Left kidney (tissue), 8 donors: ENCODE measurements at places on chromosomes 7 and 10.
A peak's percentile ranks its signal among the peaks of the same experiment; 100 is the strongest.

DNA sequence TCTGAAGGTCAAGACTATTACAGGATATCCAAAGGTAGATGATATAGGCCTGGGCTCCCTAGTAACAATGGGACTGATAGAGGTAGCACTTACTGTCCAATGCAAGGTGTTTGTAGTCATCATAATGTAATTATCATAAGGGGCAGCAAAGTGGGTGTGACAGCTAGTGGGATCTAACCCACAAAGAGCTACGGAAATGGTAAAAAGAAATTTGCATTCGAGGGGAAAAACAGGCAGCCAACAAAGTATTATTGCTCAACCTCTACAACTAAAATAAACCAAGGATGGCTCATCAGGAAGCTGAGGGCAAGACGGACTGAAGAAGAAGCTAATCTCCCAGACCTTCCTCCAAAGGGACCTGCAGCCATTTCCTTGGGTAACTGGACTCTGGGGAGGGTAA is 211.0 kb downstream of the WDR11 start:
- DNase-seq, result no peak

- DNase-seq, result no peak
These were observed 3.4 kb downstream of the EVX1 start for GRCh38 chr7:27245798-27246691.

DNA sequence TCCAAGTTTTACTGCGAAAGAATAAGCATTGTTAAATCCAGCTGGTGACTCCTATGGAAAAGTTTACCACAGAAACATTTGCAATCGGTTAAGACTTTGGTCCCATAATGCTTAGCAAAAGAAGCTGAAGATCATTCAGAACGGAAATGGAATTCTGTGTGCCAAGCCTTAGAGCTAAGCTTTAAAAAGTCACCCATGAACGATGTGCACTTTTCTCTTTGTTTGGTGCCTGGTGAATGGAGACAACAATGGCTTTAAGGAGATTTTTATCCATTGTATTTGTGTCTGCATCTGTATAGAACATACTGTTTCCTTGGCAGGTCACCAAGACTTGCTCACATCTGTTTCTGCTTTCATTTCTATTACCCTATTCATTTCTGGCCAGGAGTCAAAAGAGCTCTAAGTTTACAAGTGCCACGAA is 26.3 kb upstream of the COL1A2 start:
- DNase-seq, result peak; percentile 57

DNA sequence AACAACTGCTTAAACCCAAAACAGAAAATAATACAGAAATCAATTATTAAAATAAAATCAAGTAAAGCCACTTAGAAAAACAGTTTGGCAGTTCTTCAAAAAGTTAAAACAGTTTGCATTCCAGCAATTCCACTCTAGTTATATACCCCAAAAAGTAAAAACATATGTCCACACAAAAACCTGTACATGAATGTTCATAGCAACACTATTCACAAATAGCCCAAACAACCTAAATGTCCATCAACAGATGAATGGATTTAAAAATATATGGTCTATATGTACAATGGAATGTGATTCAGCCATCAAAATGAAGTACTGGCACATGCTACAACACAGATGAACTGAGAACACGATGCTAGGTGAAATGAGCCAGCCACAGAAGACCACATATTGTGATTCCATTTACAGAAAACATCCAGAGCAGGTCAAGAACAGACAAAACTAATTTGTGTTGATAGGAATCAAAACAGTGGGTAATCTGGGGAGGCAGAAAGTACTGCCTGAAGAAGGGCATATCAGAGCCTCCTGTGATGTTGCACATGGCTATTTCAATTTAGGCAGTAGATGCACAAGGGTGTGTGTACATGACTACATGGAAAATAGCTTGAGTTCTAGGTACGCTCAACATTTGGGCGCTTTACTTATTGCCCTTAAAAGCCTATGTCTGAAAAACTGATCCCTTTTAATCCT is 66.3 kb downstream of the CYTH3 start:
- no peak for DNase-seq

- DNase-seq, result no peak
These were observed 209.8 kb downstream of the ZNF33B start for GRCh38 chr10:42428534-42428933.

DNA sequence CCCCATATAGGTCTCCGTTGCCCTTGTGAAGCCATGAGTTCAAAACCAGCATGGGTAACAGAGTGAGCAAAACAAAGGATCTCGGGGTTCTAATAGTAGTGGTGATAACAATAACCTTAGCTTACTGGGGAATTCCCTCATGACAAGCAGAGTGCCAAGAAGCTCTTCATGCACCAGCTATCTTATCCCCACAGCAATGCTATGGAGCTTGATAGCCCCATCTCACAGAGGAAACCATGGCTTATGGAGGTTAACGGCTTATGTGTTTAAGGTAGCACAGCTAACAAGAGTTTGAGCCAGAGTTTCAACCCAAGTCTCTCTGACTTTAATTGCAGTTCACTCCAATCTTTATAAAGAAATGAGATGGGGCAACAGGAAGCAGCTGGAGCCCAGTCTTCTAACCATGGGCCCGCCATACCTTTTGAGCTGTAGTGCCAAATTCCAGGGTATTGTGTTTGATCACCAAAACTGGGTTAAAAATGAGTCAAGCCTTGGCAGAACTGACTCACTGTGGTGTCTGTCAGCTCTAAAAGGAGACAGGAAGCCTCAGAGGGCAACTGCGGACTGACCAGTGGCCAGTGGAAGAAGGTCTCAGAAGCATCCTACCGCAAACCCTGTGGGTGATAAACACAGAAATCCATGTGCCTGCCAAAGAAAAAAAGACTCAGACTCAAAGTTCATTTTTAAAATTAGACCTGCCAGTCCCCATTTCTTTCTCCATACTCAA is 16.5 kb upstream of the PLAU start:
- DNase-seq, result no peak

DNA sequence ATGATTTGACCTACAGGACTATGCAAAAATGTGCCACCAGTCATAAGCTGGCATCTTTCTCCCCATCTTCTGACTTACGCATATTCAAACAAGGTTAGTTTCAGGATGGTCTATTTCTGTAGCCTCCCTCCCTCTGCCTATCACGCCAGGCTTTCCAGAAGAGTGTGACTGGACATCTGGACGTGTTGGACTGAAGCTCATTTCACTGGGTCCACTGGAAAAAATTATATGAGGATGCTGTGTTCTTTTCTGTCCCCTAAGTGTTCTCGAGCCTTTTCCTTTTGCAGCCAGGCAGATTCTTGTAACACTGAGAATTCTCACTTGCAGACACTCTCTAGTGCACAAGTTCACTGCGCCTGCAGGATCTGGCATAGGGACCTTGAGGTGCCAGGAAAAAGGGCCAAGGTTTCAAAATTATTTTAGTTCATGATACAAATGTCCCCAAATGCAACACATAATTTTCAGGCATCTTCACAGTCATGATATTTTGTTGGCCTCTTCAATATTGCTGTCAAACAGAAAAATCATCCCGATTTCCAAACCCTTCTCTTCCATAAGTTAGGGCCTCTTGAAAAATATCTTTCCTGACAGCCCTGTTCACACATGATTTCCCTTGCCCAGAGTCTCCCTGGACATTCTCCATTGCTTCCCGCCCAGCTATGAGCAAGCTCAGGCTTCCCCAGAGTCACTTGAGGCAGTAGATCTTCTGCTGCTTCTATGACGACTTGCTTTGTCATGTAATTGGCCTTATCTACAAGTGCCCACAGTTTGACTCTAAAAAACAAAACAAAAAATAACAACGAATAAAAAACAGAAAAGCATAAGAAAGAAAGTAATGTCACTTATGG is 170.4 kb downstream of the BMPER start:
- no peak for DNase-seq

- DNase-seq, result no peak
These were observed 117.7 kb upstream of the LANCL2 start for GRCh38 chr7:55247428-55247827.

- peak; percentile 45 for DNase-seq
These were observed 780 bp downstream of the PLEKHA8 start for GRCh38 chr7:30028749-30029635.

DNA sequence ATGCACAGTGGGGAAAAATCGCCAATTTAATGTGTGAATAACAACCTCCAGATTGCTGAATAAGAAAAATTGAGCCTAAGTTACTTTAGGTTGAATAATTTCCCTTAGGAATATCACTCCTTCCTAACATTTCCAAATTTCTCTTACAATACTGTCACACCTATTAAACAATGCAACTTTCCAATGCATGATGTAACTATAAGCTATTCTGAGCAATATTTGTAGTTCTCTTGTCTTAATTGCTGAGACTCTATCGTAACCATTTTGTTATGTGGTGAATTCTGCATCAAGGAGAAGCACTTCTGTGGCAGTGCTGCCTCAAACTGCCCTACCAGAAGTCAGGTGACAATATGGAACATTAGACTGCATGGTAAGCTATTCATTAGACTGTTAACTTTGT is 386.7 kb upstream of the LRRN3 start:
- DNase-seq, result no peak

GRCh38 chr7:13320333-13320732 is 632.9 kb downstream of the ARL4A start:
- no peak for DNase-seq

GRCh38 chr10:72466018-72466417 is 111.3 kb upstream of the DNAJB12 start:
- no peak for DNase-seq

DNA sequence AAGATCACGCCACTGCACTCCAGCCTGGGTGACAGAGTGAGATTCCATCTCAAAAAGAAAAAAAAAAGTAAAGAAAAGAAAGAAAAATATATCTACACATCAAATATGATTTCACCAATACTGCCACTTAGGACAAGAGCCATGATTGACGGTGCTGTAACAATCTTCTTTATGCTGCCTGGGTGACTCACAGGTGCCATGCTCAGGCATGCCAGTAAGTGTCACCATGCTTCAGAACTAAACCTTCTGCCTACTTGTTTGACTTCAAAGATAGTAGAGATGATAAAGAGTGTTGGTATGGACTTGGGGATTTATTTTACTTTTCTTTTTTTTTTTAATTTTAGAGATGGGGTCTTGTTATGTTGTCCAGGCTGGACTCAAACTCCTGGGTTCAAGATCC is 33.6 kb upstream of the DNMBP start:
- DNase-seq, result no peak

DNA sequence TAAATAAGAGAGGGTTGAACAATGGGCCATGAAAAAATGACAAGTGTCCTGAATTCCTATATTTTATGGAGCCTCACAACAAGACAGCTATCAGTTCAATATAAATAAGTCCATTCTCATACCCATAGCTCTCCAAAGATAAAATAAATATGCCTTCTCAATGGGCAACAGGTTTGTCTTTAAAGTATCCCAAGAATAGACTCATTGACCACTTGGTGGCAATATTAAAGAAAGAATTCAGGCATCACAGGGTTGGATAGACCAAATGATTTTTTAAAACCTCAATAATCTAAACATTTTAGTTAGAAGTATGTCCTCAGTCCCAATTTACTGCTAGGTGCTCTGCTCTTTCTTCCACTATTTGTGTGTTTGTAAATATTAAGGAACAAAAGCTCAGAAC is 165.1 kb upstream of the WNT16 start:
- DNase-seq, result no peak

DNA sequence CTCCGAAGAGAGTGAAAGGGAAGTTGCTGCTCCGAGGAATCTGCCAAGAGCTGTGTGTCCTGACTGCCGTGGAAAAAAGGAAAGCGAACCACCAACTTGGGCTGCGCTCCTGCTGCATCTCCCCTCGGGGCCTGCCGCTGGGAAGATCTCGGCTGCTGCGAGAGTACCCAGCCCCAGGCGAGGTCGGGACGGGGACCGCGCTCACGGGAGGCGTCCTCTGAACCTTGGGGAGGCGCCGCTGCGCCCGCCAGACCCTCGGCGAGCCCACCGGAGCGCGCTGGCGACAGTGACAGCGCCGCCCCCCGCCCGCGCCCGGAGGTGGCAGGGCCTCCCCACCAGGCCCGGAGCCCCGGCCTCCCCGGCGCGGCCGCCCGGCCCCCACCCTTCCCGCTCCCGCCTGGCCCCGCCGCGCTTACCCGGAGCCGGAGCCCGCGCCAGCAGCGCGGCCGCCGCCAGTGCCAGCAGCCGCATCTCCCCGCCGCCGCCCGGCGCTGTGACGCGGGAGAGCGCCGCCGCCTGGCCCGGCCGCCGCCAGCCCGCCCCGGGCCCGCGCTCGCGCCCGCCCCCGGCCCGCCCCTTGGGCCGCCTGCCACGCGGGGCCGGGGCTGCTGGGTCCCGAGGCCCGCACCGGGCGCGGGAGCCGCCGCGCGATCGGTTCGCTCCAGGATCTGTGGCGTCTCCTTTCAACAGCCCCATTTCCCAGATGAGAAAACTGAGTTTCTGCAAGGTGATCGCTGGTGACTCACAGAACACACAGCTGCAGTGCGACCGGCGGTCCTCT is at the start of gene VSTM4:
VSTM4 (minus strand) TSS at position 508 of the 781 bp plus-strand sequence; CDS start at position 471, 37 bp downstream.
- DNase-seq, result no peak

- DNase-seq, result no peak
These were observed 105.5 kb downstream of the BICC1 start for GRCh38 chr10:58618158-58618676.

DNA sequence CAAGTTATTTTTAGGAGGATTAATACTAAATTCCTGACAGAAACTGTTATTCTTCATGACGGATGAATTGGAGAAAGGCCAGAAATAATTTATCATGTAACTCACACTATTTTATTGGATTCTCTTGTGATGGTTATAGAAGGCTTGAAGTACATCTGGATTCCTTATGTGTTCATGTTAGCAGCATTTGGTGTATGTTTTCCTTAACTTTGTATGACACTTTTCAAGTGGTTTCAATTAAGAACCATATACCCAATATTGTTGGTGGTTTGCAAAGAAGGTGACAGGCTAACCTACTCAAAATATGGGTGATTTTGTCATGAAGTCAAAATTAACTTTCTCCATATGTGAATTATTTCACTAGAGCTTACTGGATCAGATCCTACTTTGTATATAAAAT is 532.2 kb upstream of the CNTNAP2 start:
- DNase-seq, result no peak

- DNase-seq, result peak; percentile 15
These were observed 612 bp downstream of the HILPDA start for GRCh38 chr7:128456255-128456725.

DNA sequence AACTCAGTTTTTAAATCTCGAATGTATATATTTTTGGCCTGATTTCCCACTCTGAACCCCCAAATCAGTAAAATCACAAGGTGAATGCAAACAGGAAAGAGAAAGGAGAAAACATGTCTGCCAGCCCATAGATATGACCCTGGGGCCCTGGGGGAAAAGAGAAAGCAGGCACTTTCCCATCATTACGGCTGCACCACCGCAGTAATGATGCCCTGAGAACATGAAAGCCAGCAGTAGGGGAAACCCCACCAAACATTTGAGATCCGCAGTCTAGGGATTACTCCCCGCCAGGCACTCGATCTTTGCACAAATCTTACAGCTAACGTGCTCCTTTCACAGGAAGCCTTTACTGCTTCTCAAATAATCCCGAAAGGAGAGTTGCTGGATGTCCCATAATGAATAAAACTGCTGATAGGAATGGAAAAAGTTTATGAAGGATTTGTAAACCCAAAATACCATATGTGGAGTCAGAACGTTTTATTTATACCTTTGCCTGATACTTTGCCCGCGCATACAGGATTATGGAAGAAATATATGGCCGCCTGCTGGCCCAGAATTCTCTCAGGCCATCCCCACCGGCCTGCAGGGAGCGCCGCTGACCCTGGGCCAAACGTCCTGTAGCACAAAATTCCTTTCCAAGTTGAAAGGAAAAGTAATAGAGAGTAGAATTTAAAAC is 180.0 kb upstream of the INHBA start:
- DNase-seq, result no peak

GRCh38 chr10:35554461-35555056 is 50.6 kb upstream of the GJD4 start:
- no peak for DNase-seq
